Activated CD4-positive, alpha-beta T cell treated with anti-CD3 and anti-CD28 coated beads, Interleukin-2, amount 50 U/mL, for 4 hours (primary cell): ENCODE measurements at places on chromosomes 7 and 10.

GRCh38 chr10:107611115-107611514, 446.6 kb upstream of the SORCS1 start:
- DNase-seq = no peak

DNA sequence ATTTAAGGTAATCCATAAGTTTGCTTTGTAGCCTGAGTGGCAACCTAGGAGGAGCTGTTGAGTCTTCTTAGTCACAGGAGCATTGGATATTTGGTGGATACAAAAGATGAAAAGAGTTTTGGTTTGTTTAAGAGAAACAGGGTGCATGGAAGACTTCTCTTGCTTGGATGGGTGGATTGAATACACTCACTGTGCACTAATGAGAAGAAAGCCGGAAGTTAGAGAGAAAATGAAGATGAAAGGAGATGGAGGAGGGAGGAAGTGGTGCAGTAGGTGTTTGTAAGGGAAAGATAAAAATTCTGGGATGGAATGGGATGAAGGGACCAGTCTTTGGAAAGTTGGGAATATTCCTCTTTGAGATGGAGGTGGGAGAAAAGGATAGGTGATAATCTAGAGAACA, 7.7 kb downstream of the MDFIC start:
- DNase-seq = no peak

GRCh38 chr10:130062201-130062600, 48.4 kb downstream of the C10orf143 start:
- DNase-seq = no peak

DNA sequence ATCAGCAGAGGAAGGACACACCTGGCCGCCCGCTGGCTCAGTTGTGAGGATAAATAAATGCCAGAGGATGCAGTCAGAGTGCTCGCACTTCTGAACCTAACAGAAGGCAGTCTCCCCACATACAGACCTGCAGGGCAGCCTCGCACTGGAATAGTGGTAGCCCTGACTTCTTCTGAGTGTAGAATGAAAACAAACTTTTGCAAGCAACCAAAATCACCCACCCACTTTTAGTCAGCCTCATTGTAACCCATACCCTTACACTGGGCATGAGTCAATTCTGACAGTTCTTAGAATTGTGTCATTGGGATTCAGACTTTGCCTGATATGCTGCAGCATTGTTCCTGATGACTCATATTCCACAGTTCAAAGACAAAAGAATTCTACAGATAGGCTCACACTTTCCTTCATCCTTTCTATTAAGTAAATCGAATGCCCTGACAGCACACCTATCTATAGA, 167.0 kb upstream of the CDK1 start:
- no peak for DNase-seq

GRCh38 chr7:39987641-39988347, 37.7 kb downstream of the CDK13 start:
- no peak for DNase-seq

GRCh38 chr7:99557196-99557607, 1.2 kb upstream of the ZNF655 start:
- no peak for DNase-seq

DNA sequence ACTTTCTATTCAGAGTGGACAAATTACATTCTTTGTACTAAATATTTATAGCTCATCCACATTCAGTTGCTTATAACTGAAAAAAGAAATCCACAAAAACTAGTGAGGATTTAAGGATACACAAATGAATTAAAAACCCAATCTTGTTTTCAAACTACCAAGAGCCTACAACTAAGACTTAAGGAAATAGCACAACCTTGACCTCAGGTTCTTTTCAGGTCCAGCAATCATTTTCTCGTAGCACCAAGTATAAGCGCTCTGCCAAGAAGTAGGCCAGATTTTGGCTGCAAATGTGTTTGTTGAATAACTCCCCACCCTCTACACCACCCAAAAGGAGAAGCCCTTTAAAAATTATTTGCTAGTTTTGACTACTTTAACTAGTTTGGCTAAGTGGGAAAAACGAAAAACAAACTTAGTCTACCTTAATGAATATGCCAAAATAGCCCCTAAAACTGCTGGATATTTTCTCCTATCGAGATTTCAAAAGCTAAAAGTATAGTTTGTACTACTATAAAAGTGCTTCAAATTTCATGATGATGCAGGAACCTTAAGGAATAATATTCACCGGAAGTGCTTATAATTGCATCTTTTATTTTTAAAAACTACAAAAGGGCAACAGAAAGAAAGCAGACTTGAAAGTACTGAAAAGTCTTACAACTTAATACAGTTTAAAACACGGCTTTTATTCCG, 2.7 kb upstream of the KMT2E start:
- no peak for DNase-seq

DNA sequence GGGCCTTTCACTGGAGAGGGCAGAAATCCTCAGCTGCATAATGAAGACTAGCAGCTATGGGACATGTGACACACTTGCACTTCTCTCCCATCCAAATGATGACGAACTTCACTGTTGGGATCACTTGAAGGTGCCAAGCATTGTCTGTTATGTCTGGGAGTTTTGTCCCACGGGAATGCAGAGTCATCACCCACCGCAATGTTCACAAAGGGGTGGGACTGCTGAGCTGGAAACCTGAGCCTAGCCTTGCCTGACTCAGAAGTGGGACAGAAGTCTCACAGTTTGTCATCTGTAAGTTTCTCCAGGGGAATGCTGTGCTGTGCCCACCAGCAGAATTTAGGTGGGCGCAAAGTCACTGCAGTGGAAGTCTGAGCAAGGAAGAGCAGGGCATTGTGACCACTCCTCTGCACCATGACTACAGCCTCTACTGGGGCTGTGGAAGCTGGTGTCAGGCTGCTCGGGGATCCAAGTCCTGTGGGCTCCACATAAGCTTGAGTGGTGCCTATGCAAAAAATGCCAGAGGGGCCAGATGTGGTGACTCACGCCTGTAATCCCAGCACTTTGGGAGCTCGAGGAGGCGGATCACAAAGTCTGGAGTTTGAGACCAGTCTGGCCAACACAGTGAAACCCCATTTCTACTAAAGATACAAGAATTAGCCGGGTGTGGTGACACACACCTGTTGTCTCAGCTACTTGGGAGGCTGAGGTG, 472.0 kb upstream of the CNTNAP2 start:
- no peak for DNase-seq

DNA sequence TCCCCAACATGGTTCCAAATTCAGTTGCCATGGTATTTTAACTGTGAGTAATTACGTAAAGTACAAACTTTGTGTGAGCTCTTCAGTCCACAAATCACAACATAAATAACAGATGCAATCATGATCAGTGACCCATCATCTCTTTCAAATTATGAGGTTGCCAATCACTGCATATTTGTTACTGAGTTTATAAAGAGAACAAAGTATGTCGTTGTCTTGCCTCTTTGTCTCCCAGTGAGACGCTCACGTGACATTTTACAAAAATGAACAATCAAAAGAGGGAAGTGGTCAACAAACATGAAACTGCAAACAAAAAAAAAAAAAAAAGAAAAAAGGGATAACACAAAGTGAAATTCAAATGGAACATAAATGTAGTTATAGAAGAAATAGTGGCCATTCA, 122.7 kb upstream of the PDSS1 start:
- DNase-seq = no peak

- no peak for DNase-seq
These were observed 705.0 kb downstream of the AUTS2 start for GRCh38 chr7:70303309-70303708.

DNA sequence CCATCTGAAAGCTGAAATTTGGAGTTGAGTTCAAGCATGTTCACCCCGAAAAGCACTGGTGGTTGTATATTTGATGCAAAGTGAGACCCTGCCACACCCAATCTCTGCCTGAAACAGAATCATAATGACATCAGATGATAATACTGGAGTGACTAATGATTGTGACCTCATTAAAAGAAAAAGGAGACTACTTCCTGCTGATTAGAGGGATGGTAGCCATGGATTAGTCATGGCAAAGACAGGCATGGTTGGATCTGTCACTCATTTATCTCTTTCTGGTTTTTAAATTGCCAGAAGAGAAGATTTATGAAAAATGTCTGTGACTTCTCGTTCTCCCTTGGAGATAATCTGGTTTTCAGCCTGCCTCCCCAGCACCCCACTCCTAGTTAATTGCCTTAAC, 101.2 kb downstream of the BAMBI start:
- no peak for DNase-seq

DNA sequence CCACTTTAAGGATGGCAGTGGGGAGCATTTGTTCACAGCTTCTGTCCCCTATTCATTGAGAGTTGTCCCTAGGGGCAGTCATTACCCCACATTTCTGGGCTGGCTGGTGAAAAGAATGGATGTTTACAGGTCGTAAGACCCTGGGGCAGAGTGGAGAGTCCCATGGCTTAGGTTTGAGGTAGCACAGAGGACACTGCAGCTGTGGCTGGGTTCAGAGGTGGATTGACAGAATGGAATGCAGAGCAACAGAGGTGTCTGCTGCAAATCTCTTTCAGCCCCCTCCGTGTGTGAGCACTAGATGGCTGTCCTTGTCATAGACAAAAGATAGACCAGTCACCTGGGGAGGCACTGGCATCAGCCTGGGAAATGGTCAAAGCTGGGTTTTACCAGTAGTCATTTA, 141.9 kb downstream of the CACNB2 start:
- no peak for DNase-seq

DNA sequence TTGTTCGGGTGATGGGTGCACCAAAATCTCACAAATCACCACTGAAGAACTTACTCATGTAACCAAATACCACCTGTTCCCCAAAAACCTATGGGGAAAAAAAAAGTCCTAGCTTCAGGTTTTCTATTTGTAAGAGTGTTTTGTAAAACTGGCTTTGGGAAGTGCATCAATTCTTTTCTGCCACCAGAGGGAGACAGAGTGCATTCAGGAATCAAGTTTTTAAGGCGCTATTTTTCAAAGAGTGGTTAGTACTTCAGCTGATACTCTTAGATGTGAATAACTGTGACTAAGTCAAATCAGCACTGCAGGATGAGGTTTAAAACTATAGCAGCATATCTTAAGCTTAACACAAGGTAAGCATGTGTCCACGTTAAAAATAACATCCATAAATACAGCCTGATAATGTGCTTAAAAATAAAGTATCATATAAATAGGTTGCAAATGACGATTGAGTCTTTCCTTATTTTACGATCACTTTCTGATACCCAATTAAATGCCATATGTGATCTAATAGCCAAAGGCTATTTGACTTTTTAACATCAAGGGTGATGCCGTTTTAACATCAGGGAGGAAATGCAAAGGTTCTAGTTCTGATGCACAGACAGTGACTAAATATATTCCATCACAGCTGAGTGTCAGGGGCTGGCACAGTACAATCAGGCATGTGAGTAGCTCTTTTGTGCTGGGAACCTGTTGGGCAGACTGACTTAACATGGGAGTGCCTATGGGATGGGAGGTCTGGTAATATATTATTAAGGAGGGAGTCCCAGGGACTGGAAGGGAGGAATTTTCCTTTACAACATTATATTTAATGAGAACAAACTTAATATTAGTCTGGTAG, 10.6 kb upstream of the LYZL2 start:
- DNase-seq = no peak

- DNase-seq = no peak
These were observed 5.8 kb downstream of the CPA4 start for GRCh38 chr7:130298544-130299326.

DNA sequence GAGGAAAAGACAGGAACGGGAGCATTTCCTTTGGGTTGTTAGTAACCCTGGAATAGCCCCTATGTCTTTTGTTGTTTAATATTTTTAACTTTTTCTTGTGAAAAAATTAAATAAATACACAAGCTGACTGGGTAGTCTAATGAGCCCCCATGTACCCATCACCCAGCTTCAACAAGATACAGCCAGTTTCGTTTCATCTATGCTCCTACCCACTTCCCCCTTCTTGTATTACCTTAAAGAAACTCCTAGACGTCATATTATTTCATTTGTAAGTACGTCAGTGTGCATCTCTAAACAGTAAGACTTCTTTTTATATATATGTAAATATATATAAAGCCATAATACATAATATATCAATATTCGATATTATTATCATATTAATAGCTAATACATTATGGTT, 42.8 kb upstream of the NUB1 start:
- no peak for DNase-seq

GRCh38 chr10:45015590-45015989, 14.9 kb downstream of the ZNF22 start:
- no peak for DNase-seq
